ENCODE measurements at places on chromosomes 7 and 10. TPM values are rescaled to one million over a fixed set of nuclear protein-coding genes. Genes with fewer than 3 reads are reported as not detected.

- H3K36me3 ChIP-seq: peaks cover 3% of the 10 kb centered on the region
- H3K27ac ChIP-seq: no peak overlapping the region
- no peaks in the 10 kb centered on the region for H3K27me3 ChIP-seq
- H3K4me1 ChIP-seq: no peaks in the 10 kb centered on the region
- H3K4me3 ChIP-seq: no peak overlapping the region
Observed at GRCh38 chr7:3065724-3066143, 22.1 kb upstream of the CARD11 start.

DNA sequence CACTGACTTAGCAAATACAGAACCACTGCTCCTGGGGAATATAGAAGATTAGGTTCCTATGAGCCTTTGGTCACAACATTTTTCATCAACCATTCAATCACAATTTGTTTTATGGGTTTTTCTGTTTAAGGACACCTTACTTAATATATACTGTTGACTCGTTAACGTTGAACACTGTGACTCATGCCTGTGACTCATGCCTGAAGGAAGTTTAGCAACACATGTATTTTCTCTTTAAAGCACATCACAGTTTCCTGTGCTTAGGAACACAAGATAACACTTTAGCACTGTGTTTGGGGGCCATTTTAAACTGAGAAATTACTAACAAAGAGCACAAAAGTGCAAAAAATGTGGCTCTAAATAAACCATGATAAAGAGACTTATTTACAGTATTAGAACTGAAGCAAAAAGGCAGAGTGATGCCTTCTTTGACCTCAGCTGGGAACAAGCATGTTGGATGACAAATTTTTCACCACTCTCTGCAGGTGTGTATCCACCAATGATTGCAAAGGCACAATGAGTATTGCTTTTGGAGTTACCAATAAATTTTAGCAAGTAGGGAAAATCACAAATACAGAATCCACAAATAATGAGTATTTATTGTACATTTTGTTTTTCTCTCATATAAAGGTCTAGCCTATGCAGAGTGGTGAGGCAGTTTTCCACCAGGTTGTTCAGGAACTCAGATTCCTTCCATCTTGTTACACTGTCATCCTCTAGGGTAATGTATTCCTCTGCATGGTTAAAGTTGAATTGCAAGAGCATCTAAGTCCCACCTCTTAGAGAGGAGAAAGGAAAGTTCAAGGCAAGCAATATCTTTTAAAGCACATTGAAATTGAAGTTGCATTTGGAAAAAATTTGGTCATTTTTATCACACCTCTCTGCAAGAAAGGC lies 7.3 kb downstream of the FGFBP3 start:
- no peak overlapping the region for H3K4me3 ChIP-seq
- peaks cover 5% of the 10 kb centered on the region for H3K4me1 ChIP-seq
- peaks cover 3% of the 10 kb centered on the region for H3K27me3 ChIP-seq
- peak overlapping the region; percentile 75 for H3K27ac ChIP-seq
- H3K36me3 ChIP-seq: no peaks in the 10 kb centered on the region

GRCh38 chr10:16105082-16105481 lies 244.8 kb upstream of the MINDY3 start:
- DNase-seq: no peak
- no peak overlapping the region for H3K27ac ChIP-seq
- H3K27me3 ChIP-seq: no peaks in the 10 kb centered on the region
- no peaks in the 10 kb centered on the region for H3K4me1 ChIP-seq
- H3K36me3 ChIP-seq: no peaks in the 10 kb centered on the region
- no peak overlapping the region for H3K4me3 ChIP-seq

GRCh38 chr7:66609176-66609575 lies 19.5 kb upstream of the KCTD7 start:
- H3K4me3 ChIP-seq: no peak overlapping the region
- no peaks in the 10 kb centered on the region for H3K36me3 ChIP-seq
- H3K27me3 ChIP-seq: no peaks in the 10 kb centered on the region

DNA sequence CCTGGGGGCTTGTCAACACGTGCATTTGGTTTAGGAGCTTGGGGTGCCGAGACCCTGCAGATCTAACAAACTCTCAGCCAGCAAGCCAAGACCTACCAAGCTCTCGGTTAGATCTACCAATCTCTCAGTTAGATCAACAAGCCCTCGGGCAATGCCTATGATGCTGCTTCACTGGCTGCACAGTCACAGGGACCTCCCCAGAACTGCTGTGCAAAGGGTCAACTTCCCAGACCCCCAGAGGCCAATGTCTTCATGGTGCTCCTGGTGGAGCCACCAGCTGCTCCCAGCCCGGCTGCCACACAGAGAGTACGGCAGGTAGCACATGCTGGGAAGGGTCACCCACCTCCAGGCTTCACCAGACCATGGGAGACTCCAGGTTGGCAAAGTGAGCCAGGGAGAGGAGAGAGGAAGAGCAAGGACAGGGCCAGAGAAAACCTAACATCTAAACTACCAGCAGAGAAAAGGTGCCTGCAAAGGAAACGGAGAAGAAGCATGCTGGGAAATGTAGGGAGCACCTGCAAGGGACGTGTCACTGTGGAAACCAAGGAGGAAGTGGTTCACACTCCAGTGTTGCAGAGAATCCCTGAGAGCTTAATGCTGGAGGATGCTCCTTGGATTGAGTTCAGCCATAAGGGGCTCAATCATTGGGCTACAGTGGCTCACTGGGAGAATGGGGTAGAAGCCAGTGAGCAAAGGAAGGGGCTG lies 51.5 kb upstream of the GDF10 start:
- H3K36me3 ChIP-seq: no peaks in the 10 kb centered on the region
- H3K4me3 ChIP-seq: no peak overlapping the region
- H3K27ac ChIP-seq: no peak overlapping the region
- no peak for DNase-seq

- H3K27ac ChIP-seq: no peak overlapping the region
- DNase-seq: no peak
- no peak overlapping the region for H3K4me3 ChIP-seq
- H3K4me1 ChIP-seq: no peaks in the 10 kb centered on the region
Observed at GRCh38 chr10:61390851-61391250, 62.3 kb downstream of the TMEM26 start.

DNA sequence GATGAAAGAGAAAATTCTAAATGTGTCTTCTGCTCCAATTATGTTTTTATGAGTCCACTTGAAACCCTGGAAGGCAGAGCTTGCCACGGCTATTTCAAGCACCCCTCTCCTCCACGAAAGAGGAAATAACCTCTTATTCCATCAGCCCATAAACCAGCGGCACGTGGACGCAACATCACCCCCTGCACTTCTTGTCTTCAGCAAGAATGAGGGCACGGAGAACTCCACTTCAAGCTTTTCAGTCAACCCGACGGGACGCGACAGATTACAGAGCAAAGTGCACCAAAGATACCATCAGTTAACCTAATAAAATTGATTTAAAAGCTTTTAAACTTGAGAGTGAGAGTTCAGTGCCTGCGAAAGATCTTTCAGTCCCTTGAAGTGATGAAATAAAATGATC lies 406.3 kb downstream of the GALNT17 start:
- no peak overlapping the region for H3K4me3 ChIP-seq
- H3K27ac ChIP-seq: no peak overlapping the region
- H3K27me3 ChIP-seq: peaks cover 3% of the 10 kb centered on the region
- H3K4me1 ChIP-seq: no peaks in the 10 kb centered on the region
- no peaks in the 10 kb centered on the region for H3K36me3 ChIP-seq
- DNase-seq: no peak

GRCh38 chr10:84076047-84076388 lies 63.3 kb upstream of the GHITM start:
- no peak overlapping the region for H3K27ac ChIP-seq
- H3K36me3 ChIP-seq: no peaks in the 10 kb centered on the region
- H3K4me3 ChIP-seq: no peak overlapping the region
- no peak for DNase-seq

- H3K4me1 ChIP-seq: peaks cover 59% of the 10 kb centered on the region
- peak overlapping the region; percentile 92 for H3K27ac ChIP-seq
- H3K4me3 ChIP-seq: peak overlapping the region; percentile 17
- peaks cover 6% of the 10 kb centered on the region for H3K27me3 ChIP-seq
- no peak for DNase-seq
Observed at GRCh38 chr7:69645683-69646082, 47.4 kb downstream of the AUTS2 start.

GRCh38 chr7:45182856-45183710 lies 25.5 kb downstream of the RAMP3 start:
- no peak overlapping the region for H3K27ac ChIP-seq
- no peak for DNase-seq
- H3K4me1 ChIP-seq: no peaks in the 10 kb centered on the region
- no peaks in the 10 kb centered on the region for H3K36me3 ChIP-seq

GRCh38 chr7:156022483-156023459 lies 210.5 kb upstream of the SHH start:
- no peak for DNase-seq
- H3K4me1 ChIP-seq: no peaks in the 10 kb centered on the region
- H3K27me3 ChIP-seq: peaks cover 2% of the 10 kb centered on the region
- no peak overlapping the region for H3K4me3 ChIP-seq
- H3K27ac ChIP-seq: no peak overlapping the region
- H3K36me3 ChIP-seq: no peaks in the 10 kb centered on the region

DNA sequence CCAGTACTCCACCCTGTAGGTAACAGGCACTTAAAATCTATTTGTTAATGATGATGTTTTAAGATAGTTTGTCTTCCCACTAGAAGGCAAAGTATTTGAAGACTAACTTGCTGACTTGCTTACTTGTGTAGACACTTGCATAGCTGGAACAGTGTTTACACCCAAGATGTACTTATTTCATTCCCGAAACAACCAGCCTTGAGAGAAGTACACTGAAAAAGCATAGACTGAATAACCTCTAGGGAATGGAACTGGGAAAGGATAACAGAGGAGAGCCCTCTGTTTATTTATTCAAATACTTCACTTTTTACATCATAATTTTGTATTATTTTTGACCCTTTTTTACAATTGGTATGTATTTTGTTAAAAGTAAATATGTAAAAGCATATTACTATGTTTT lies 33.1 kb upstream of the TMEM26 start:
- no peak overlapping the region for H3K4me3 ChIP-seq
- no peak overlapping the region for H3K27ac ChIP-seq
- no peak for DNase-seq

- DNase-seq: no peak
- H3K36me3 ChIP-seq: no peaks in the 10 kb centered on the region
- H3K27ac ChIP-seq: no peak overlapping the region
- H3K4me3 ChIP-seq: no peak overlapping the region
Observed at GRCh38 chr10:108454793-108455192, 1290.3 kb upstream of the SORCS1 start.

- no peak for DNase-seq
- peaks cover 3% of the 10 kb centered on the region for H3K36me3 ChIP-seq
- H3K4me1 ChIP-seq: no peaks in the 10 kb centered on the region
- H3K4me3 ChIP-seq: no peak overlapping the region
Observed at GRCh38 chr7:141444961-141445360, 106.2 kb upstream of the AGK start.

- DNase-seq: no peak
- no peaks in the 10 kb centered on the region for H3K36me3 ChIP-seq
- no peak overlapping the region for H3K4me3 ChIP-seq
- H3K4me1 ChIP-seq: peaks cover 4% of the 10 kb centered on the region
- H3K27me3 ChIP-seq: peaks cover 2% of the 10 kb centered on the region
- no peak overlapping the region for H3K27ac ChIP-seq
Observed at GRCh38 chr7:24829787-24830186, 72.5 kb upstream of the GSDME start.

Gene TRIM50
- total RNA-seq: 0.54 TPM

Gene FZD8
- 45.9 TPM for total RNA-seq

Gene CALN1
- total RNA-seq: 1.4 TPM

Gene LIPJ
- total RNA-seq: not detected

Gene TMEM196
- not detected for total RNA-seq

Gene LIPF
- total RNA-seq: not detected

Gene NPTX2
- 0.44 TPM for total RNA-seq

Data from endothelial cell (in vitro differentiated cells).